ENCODE measurements at places on chromosomes 6 and 20.
A peak's percentile ranks its signal among the peaks of the same experiment; 100 is the strongest.

- DNase-seq, result no peak
Measured at GRCh38 chr6:74368746-74369145, 672.7 kb downstream of the CD109 start.

DNA sequence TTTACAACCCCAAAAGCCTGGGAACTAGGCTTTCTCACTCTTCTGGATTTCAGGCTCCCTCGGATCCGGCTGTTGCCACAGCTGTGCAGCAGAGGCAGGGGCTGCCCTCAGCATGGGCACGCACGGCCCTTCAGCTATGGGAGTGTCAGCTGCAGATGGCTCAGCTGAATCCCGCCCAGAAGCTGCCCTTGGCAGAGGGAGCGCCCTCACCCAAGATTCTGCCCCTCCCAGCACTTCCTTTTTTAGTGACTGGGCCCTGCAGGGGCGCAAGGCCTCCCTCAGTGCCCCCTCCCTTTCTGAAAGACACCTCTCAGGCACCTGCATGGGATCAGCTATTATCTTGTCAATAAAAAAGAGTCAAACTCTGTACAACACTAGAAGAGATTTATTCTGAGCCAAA is 67.9 kb upstream of the THBS2 start:
- no peak for DNase-seq

GRCh38 chr6:83505356-83505755 is 7.0 kb upstream of the PRSS35 start:
- no peak for DNase-seq

DNA sequence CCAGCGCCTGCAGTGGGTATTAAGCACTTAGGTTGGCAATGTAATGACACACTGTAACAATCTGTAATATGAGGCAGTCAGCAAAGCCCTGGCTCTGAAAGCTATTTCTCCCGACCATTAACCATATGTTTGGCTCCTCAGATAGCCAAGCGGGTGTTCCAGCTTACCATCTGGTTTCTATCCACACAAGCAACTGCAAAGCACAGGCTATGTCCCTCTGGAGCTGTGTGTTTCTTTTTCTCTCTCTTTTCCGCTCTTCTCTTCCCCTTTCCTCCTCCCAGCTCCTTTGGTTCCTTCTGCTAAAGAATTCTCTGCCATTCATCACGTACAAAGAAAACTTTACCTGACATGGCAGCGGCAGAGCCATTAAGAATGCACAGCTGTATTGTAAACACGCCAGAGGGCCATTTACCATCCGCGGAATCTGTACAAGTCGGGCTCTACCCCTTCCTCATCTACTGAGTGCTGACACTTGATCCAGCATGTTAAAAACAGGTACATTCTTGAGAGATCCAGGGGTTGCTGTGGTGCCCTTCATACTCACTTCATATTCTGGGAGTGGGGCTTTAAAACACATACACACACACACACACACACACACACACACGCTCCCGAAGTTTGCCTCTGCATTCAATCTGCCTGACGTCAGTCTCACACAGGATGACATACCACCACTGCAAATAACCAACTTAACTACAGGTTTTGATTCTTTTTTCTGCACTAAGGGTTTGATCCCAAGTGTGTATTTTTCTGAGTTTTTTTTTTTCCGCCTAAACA is 77.2 kb downstream of the BACH2 start:
- peak; percentile 69 for DNase-seq

- DNase-seq, result no peak
Measured at GRCh38 chr6:4294636-4295035, 159.3 kb upstream of the ECI2 start.

DNA sequence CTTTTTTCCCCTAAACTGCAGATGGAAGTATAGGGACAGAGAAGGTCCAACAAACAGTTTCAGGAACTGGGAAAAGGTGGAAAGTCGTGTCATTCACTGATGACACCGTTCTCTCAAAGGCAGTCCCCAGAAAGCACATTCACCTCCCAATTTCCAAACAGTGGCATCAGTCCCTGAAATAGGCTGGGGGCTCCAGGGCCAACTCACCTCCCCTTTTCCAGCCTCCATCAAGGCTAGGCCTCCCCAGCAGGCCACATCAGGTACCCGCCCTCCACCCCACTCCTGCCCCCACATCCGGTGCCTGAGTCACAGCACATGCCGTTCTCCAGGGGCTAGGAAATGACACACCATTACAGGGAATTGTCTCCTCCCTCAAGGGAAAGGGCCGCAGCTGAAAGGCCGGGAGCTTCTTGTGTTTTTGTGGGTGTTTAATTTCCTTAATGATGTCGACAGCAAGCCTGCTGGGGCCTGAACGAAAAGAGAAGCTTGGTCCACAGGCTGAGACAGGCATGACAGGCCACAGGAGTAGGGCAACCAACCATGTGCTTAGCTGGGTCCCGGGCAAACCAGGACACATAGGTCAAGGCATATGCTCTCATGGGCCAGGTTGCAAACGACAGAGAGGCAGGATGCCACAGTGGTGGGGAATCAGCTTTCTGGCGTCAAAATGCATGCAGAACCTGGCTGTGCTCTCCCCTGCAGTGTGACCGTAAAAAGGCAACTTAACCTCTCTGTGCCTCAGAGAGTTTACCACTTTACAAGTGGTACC is 39.2 kb downstream of the ZMYND8 start:
- DNase-seq, result no peak

- no peak for DNase-seq
Measured at GRCh38 chr6:166640342-166641043, 13.4 kb upstream of the RPS6KA2 start.

DNA sequence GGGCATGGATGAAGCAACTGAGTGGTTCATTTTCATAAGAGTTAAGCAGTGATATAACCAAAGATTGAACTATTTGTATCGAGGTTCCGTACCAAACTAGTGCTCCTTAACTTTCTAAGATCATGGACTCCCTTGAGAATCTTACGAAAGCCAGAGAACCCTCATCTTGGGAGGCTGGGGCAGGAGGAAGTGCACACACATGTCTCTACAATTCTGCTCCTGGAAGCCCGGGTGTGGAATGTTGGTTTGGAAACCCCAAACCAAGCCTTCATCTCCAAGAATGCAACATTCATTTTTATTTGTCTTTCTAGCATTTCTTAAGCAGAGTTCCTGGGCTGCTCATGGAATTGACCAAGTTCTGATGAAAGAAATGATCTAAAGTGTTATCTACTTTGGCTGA is 250.5 kb upstream of the PRND start:
- no peak for DNase-seq

DNA sequence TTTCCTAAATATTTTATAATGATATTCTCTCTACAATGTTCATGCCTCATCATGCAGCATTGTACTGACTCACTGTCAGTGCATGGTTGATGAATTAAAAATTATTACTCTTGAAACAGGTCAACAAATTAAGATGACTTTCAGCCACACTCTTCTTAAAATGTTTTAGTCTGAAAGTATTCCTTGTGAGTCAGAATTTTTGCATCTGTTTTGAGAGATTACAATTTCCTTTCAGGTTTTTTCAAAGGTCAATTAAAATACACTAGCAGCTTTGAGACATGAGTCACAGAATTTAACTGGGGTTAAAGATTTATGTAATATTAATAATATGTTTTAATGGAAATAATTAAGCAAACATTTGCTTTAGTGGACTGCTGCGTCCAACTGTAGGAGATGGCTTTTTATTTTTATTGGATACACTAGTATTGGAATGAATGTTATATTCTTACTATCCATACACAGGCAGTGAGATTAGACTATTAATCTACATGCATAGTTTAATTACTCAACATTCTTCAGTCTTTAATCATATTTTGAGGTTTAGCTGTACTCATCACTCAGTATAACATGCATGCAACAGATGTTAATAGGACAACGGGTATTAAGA is 9.7 kb downstream of the COL12A1 start:
- no peak for DNase-seq

DNA sequence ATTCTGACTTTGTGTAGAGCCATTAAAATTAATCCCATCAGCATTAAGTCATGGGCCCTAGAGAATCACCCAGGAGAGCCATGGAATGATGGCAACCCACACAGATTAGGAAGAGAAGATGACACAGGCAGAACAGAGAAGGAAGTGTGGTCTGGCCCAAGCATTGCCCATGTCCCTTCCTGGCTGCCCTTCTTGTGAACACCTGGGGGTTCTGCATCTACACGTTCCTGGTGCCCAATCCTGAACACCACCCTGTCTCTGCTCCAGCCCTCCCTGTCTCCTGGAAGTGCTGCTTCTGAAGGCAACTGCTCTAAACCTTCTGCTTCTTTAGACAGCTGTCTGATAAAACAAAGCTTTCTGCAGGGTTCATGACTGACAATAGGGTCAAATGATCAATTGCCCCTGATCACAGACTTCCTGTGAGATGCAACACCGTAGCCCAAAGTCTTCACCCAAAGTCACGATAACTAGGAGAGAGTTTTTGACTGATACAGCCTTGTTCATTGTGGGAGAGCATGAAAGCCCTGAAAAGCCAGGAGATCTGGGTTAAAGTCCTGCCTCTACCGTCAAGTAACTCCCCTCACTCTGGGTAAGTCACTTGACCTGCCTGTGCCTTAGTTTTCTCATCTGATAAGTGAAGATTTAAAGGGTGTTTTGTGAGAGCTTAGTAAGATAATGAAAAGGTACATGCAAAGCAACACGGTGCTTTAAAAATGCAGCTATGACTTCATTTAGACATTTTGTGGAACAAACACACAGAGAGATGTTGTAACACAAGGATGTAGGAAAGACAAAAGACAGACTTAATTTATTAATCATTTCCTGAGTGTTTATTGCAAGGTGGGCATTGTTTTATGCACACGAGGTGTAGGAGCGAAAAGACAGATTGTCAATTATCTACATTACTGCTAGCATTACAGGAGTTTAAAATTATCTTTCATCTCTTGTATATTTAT is 291.2 kb upstream of the STXBP5 start:
- DNase-seq, result no peak

DNA sequence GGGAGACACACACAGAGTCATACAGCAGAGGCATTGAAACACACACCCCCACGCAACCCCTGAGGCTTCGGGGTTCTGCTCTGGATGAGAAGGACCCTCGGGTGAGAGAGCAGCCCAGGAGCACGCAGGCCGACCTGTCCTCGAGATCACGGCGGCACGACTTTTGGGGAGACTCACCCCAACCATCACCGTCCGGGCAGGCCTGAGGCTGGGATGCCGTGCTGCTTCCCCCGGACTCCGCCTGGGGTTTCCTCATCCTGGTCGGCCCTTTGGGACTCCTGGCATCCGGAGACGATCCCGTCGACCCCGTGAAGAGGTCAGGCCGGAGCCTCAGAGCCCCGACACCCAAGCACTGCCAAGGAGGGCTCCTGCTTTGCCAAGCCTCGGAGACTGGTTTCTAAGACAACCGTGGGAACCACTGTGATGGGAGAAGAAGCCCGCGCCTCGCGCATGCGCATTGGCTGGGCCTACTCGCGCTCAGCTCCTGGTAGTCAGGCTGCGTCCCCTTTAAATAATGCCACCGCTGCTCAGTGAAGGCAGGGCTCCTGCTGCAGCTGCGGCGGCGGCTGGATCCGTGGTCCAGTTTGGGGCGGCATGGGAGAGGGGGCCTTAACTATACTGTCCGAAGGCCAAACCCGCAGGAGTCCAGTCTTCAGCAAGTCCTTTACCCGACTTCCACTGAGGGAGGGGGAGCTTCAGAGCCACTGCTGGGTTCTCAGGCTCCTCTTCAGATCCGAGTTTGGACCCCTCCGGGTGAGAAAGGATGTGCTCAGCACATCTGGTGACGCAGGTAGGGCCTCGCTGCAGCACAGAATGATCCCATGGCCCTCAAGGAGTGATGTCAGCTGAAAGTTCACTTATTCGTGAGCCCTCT is 171.4 kb upstream of the ZNF337 start:
- peak; percentile 81 for DNase-seq

DNA sequence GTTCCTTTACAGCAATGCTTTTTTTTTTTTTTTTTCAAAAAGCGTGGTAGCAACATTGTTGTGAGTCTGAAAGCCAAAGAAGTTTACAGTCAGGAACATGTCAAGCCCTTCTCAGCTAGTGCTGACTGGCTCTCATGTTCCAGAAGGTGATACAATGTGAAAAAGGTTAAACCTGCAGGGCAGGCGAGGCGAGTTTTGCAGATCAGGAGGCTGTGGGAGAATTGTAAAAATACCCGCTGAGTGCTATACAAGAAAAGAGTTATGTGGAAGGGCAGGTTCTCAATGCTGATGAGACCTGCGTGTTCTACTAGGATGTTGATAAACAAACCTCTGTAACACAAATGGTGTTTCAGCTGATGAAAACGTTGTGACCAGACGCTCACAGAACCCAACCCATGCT is 30.9 kb upstream of the RPP40 start:
- no peak for DNase-seq

DNA sequence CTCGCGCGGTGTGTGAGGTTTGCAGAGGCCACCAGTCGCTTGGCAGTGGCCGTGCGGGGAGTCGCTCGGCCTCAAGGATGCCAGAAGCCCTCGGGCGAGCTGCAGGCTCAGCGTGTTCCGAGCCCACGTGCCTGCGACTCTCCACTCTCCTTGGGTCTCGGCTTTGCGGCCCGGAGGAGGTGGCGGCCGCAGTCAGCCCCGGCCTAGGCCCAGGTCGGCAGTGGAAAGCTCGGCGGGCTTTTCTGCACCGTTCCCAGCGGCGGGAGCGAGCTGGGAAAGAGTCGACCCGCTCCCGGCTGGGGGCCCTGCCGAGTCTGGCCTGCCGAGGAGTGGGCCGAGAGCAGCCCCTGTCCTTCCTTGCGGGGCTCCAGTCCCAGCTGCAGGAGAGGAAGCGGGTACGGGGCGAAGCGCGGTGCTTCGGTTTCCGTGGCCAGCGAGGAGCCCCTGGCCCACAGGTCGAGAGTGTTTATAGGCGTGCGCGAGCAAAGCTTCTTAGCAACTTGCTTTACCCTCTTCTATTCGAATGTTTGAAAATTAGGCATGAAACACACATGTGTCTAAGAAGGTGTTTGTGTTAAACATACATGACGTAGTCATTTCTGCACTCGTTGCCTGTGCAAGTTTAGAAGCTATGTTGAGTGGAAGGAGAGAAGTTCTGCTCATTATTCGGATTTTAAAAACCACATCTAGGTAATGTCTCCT is 5.6 kb downstream of the FOXC1 start:
- DNase-seq, result no peak

GRCh38 chr6:109772883-109773431 is 81.9 kb downstream of the FIG4 start:
- DNase-seq, result peak; percentile 83

DNA sequence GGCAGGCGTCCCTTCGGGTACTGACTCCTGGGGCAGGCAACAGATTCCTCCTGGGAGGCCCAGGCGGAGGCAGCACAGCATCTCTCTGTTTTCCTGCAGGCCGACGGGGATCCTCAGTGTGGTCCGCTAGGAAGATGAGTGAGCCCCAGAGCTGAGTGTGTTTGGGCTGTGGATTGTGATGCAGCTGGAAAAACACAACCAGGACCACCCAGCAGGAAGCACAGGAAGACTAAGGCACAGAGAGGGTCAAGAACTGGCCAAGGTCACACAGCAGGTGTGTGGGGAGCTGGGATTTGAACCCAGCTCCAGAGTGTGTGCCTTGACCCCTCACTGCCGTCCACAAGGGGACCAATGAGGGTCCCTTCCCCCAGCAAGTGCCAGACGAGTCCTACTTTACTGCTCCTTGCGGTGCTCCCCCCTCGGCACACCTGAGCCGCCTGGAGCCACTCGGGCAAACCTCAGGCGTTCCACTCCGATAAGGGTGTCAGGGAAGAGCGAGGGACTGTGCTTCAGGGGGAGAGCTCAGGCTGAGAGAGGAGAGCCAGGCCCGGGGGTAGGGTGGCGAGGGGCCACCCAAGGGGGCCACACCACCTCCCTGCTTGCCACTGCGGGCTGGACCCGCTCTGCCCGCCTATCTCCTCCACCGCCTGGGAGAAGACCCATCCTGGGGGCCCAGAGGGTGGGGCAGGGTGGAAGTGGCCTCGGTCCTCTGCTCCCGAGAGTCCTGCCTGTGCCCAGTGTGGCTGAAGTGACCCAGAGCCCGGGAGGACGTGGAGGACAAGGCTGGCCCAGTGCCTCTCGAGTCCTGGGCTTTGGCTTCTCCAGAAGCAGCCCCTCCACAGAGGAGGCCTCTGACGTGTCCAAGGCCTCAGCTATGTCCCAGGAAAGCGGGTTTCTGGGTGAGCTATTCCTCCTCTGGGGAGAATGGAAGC is 63.3 kb downstream of the YTHDF1 start:
- DNase-seq, result no peak
